ENCODE measurements at places on chromosomes 4 and X.

- no peak for DNase-seq
These were observed 575.7 kb downstream of the TRIML1 start for GRCh38 chr4:188714907-188715306.

GRCh38 chrX:131595120-131595519, 51.2 kb downstream of the OR13H1 start:
- no peak for DNase-seq

- no peak for DNase-seq
These were observed 65.6 kb downstream of the ATXN3L start for GRCh38 chrX:13254076-13254785.

- peak; percentile 47 for DNase-seq
These were observed 43.6 kb downstream of the RTL9 start for GRCh38 chrX:110402091-110402849.

DNA sequence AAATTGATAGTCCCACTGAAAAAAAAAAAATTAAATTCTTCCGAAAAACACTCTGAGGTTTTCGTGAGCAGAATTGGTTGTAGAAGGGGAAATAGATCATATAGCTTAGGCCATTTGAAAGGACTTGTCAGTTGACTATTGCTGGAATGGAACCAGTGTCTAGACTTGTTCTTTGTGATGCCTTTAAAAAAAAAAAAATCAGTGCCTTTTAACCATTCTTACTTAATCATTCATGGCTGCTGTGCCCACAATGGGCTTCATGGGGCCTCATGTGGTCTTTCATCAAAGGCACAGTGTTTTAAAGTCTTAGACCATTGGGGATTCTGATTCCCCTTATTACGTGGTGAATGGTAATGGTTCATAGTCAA, 139.3 kb downstream of the AFF1 start:
- DNase-seq, result no peak

DNA sequence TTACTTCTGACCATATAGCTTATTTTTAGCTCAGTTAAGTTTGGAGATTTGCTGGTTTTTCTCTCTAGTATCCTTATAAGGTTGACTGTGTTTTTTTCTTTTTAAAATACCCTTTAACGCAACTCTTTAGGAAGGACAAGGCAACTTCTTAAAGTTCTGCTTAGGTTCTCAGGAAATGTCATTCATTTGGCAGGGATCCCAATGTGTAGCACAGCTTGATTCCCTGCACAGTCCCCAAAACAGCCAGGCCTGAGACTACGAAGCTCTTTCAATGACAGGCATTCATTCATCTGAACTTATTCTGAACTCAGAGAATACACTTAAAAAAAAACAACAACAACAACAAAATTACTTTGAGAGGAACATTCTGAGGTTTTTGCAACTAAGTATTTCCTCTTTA, 1765.8 kb downstream of the PCDH7 start:
- DNase-seq, result no peak

DNA sequence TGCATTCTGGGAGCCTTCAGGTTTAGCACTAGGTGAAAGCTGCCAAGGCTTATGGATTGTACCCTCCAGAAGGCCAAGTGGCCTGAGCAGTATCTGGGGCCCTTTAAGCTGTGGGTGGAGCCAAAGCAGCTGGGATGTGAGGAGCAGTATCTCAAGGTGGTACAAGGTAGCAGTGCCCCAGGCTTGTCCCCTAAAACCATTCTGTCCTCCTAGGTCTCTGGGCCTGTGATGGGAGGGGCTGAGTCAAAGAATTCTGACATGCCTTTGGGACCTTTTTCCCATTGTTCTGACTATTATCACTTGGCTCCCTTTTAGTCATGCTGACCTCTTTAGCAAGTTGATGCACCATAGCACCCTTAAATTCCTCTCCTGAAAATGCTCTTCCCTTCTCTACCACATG, 99.1 kb upstream of the TSPAN7 start:
- DNase-seq, result no peak

GRCh38 chr4:151291485-151291884, 14.5 kb downstream of the PRSS48 start:
- no peak for DNase-seq

- no peak for DNase-seq
These were observed 16.0 kb downstream of the MCF2 start for GRCh38 chrX:139691843-139692505.

- DNase-seq, result no peak
These were observed 2.5 kb upstream of the USP27X start for GRCh38 chrX:49876750-49877149.

DNA sequence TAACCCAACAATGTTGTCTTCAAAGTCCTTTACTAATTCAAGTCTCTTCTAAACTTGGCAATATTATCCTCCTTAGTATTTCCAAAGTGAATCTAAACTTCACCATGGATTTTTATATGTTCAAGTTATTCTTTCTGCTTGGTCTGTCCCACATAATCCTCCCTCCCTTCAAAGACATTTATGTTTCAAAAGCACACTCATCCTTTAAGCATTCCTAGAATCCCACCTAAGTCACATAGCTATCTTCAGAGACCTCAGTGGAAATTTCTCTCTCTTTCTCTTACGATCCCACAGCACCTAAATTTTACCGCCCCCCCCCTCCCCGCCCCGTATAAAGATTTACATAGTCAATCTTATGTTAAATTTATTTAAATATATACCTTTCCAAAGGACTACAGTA, 314.9 kb upstream of the GRIA3 start:
- DNase-seq, result no peak

DNA sequence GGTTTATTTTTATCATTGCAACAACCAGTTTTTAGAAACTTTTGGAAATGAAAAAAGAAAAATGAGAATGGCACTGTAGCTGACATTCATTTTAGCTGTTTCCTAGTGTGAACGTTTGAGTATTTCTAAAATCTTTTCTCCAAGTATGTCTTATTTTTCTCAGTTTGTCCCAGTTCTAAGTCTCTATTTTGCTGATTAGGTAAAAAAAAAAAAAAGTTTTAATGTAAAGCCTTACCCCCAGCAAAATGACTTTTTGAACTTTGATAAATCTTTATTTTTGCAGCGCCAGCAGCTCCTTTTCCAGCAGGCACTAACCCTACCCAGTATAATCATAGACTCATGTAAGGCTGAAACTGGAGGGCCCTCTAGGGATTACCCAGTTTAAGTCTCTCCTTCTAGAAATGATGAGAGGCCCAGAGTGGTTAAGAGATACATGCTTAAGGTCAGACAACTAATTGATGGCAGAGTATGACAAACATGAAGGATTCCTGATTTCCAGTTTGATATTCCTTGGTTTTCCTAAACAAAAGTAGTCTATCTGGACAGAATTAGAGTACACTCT, 84.3 kb upstream of the SLC4A4 start:
- no peak for DNase-seq

- no peak for DNase-seq
These were observed 28.4 kb downstream of the GUCY1B1 start for GRCh38 chr4:155787113-155787710.

- DNase-seq, result no peak
These were observed 222.5 kb upstream of the FAT1 start for GRCh38 chr4:186946136-186946535.

DNA sequence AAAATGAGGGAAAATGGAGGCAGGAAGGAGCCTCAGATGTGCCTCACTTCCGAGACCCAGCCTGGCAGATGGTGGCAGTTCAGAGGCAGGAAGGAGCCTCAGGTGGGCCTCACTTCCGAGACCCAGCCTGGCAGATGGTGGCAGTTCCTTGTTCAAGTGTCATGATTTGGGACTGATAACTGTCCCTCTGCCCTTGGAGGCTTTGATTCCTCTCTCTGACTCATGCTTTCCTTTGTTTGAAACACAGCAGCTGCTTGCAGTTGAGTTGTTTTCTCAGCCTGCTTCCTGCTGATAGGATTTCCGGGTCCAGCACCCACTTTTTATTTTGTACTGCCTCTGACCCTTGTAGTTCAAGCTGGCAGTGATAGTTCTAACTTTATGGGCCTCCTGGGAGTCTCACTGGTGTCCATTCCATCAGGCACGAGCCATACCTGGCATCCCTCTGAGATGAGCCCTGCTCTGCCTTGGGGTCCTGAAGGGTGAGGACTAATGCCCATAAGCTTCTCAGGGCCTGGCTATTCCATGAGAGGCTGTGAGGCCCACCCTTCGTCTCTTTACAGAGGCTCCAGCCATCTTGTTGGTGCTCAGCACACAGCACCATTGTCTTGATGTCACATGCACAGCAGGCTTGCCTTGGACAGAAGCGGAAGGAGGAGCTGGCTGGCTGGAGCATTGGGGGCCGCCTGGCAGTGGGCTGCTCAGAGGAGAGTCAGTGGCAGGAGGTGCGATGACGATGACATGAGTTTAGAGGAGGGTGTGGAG, 13.0 kb downstream of the RGS12 start:
- peak; percentile 53 for DNase-seq

DNA sequence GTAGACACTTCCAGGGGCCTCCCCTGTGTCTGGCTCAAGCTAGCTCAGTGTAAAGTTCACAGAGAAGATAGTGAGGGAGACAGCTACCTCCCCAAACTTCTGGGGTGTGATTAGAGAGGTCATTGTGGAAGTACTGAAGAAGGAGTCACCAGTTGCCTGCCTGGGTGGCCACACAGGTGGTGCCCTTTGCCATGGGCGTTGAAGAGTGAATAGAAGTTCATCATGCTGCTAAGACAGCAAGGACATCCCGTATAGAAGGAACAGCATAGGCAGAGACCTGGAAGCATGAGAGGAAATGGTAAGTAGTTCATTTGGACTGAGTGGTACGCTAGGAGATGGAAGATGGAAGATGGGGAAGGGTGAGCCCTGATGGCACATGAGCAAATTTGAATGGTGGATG, 110.1 kb downstream of the PJA1 start:
- DNase-seq, result no peak

DNA sequence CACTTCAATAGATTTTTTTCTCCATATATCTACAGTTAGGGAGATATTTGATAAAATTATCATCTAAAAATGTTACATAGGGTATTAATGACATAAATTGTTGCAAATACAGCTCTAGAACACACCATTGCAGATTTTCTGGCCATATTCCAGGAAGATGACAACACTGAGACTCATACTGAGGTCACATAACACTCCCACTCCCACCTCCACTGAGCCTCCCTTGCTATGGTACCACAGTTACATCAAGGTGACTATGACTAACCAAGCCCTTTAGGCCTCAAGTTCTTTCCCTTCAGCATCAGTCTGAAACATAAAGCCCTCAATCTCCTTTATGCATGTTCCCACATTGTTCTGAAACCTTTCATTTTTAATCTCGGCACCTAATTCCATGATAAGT, 932.0 kb upstream of the IGFBP7 start:
- no peak for DNase-seq

GRCh38 chr4:42543762-42544161, 113.1 kb downstream of the ATP8A1 start:
- DNase-seq, result no peak

GRCh38 chrX:38347136-38347535, 5.3 kb upstream of the OTC start:
- DNase-seq, result no peak

DNA sequence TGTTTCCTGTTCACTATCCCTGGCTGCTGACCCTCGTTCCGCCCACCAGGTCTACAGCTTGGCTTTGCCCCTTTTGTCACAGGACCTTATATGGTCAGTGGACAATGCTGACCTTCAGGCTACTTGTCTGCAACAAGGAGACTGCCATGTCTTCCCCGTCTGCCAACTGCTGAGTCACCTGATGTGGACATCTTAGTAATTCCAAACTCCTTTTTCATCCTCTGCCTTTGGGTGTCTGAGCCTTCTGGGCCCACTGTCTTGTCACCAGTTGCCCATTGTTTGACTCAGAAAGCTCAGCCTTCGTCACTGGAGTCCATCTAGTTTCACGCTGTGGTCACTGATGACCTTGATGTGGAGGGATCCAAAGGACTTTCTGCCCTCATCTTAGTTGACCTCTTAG, 30.2 kb downstream of the GPRIN3 start:
- no peak for DNase-seq

DNA sequence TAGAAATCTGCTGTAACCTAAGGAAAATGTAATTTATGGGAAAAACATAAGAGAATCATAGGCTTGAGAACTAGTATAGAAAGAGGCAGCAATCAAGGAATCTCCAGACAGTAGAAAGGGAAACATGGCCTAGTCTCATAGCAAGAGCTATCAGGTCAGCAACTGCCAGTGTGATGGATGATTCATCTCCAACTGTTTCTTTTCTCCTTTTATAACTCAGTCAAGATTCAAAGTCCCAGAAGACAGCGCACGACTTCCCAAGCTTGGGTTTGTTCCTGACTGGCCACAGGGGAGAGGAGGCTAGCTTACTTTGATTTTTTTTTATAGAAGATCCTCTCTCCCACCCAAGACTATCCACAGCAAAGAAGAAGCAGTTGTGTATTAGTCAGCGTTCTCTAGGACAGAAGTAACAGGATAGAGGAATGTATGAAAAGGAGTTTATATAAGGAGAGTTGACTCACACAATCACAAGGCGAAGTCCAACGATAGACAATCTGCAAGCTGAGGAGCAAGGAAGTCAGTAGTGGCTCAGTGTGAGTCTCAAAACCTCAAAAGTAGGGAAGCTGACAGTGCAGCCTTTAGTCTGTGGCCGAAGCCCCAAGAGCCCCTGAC, 181.5 kb downstream of the GC start:
- no peak for DNase-seq

- DNase-seq, result no peak
These were observed 465.2 kb downstream of the CENPC start for GRCh38 chr4:67080046-67080557.

- no peak for DNase-seq
These were observed 14.7 kb downstream of the DHX15 start for GRCh38 chr4:24569662-24570061.

- no peak for DNase-seq
These were observed 2.4 kb upstream of the PPP3CA start for GRCh38 chr4:101349801-101350064.

DNA sequence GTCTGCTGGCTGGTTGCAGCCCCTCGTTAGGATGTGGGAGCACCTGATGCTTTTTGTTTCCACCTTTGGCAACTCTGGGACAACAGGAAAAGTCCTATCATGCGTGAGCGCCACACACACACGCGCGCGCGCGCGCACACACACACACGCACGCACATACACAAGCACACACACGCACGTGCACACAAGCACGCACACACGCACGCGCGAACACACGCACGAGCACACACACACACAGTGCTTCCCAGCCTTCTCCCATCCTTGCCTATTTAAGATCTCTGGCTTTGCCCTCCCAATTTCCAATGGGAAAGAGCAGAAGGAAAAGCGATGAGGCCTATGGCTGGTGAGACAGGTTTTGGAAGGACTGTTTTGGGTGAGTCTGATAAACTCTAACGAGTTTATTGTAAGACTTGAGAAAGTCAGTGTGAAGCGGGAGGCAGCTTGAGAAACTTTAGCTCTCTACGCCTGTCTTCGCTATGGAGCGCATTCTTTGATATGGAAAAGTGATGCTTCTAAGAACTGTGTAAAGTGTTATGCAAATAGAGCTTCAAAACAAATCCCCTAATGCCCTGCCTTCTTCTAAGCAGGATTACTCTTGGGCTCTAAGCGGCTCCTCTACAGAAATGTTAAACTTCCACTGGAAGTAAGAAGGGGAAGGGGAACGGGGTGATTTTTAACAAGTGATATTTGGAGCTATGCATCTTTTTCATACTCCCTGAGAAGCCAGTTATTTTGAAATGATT, 11.8 kb downstream of the SUPT20HL1 start:
- no peak for DNase-seq

DNA sequence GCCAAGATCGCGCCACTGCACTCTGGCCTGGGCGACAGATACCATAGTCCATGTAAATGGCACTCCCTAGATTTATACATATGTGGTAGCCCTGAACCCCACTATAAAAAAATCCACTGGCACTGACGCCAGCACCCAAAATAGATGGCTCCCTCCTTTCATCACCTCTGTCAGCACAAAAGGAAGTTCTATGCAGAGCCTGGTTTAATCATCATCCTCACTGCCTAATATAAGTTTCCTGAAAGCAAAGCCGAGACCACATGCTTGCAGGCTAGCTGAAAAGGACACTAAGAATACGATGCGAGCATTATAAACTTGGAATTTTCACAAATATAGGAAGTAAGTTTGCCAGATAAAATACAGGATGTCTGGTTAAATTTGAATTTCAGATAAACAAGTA, 27.5 kb upstream of the DOCK11 start:
- DNase-seq, result no peak

All from Right ventricle myocardium inferior (tissue), 1 donor.